ENCODE measurements at places on chromosomes 1 and 21.

DNA sequence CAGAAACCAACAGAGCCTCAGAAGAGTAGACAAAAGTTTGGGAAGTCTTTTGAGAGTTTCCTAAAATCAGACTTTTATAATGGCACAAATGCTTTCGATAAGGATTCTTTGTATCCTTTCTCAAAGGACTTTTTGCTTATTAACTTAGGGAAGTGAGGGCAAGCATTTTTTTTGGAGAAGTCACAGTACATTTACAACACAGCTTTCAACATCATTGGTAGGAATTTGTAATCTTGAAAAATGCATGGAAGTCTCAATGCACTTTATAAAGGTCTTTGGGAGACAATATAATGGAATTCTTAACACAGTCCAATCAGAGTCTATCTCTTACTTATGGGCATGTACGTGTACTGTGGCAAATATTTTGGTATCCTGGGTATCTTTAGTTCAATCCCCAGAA is 325.8 kb upstream of the NR5A2 start:
- no peak for DNase-seq

DNA sequence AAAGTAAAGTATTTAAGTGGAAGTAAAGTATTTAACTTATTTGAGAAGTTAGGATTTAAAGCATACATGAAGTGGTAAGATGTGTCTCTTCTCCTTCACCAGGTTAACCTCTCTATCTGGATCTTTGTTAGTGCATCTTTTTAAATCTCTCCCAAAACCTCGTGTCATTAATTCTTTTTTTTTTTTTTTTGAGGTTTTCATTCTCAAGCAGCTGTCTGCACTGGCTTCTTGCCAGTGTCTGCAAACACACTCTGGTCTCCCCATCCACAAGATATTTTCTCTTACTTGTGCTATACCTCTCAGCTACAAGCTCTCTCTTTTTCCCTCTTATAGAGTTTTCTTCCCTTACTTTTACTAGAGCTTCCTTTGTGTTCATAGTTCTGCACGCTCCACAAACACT is 49.0 kb downstream of the CLDN17 start:
- no peak for DNase-seq

DNA sequence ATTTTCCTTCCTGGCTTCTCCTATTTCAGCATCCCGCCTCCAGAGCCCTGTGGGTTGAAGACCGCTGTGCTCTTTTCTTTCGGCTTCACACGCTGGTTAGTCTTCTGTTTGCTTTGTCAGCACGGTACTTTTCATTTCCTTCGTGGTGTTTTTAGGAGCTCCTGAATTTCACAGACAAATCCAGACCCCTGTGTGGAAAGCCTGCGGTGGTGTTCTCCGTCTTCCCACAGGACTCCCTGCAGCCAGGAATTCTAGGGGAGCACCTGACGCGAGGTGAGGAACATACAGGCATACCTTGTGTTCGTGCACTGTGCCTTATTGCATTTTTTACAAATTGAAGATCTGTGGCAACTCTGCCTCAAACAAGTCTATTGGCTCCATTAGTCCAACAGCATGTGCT is 210.2 kb upstream of the MAP1LC3C start:
- DNase-seq: no peak

DNA sequence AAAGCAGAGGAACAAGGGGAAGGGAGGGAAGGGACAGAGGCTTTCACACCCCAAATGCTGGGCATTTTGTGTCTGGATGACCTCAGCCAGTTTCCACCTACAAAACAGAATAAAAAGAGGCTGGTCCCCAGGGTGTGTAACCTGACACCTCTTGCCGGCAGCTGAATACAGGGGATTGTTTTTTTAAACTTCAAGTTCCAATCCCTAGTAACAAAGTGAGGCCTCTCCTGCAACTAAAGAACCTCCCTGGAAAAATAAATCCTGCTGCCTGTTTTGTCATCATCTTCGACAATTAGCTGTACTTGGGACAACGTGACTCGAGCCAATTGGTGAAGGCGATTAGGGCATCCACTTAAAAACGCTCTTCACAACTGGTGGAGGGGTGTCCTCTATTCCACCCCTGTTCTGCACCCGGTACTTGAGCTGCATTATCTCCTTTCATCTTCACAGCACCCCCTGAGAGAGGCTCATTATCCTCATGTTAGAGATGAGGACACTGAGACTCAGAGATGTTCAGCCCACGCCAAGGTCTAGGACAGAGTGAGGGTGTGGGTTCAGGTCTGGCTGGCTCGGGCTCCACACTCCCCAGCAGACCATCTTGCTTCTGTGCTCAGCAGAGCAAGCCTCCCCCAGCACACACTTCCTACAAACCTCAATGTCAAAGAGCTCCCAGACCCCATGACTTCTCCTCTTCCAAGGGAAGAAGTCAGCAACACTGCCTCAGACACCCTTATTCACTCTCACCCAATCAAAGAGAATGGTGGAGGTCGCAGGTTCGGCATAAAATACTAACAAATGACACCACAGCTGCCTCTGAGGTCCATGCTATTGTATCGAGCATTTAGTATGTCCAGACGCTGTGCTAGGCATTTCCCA is 15.2 kb downstream of the ITPKB start:
- DNase-seq: no peak

DNA sequence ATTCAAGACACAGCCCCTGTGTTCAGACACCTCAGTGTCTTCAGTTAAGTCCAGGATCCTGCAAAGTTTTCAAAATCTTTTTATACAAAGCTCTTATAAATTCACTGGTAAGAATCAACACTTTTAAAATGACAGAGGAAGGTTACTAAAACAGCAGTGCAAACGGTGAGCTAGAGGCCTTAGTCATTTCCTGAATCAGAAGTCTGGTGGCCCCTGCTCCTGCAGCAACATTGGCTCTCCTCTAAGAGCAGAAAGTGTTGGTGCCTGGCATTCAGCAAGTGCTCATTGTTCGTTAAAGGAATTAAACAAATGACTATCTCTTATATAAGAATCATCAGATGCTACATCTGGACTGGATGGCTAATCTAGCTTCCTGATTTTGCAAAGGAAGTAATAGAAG is 282.9 kb downstream of the PTGER3 start:
- no peak for DNase-seq

- DNase-seq: no peak
Observed at GRCh38 chr1:33388805-33389771, 41.8 kb downstream of the PHC2 start.

- no peak for DNase-seq
Observed at GRCh38 chr1:182684116-182684828, at the start of gene RGS8. Gene RGS8 (minus strand): TSS chr1:182684587. CDS start chr1:182669649, 14,938 bp downstream.

DNA sequence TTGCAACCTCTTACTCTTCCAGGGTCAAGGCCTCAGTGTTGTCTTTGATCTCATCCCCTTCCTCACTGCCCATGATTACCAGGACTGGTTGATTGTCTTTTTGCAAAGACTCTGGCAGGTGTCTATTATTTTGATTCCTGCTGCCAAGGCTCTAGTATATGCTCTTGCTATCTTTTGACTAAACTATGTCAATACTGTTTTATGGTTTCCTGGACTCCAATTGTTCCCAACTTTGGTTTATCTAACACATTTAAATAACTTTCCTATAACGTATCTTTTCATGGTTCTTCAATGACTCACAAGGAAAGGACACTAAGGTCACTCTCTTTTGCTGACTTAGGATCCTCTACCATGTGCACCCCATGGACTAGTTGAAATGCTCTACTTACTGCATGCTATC is 141.5 kb downstream of the PTPRC start:
- DNase-seq: no peak

GRCh38 chr1:226733304-226733703 is 5.8 kb downstream of the ITPKB start:
- DNase-seq: no peak

DNA sequence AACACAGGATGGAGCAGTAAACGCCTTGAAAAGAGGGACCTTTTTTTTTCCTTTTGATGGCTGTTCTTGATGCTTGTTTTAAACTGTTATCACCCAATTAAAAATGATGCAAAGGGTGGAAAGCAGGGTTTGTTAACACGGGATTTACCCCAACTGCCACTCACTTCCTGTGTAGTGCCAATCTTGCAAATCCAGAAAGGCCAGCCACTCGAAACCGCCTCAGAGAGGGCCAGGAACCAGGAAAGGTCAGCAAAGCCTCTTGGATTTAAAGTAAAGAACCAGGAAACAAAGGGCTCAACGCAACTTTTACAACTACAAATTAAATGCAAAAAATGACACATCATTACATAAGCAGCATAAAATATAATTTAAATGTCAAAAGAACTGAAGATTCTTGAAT is 347.4 kb downstream of the PDE4B start:
- no peak for DNase-seq

DNA sequence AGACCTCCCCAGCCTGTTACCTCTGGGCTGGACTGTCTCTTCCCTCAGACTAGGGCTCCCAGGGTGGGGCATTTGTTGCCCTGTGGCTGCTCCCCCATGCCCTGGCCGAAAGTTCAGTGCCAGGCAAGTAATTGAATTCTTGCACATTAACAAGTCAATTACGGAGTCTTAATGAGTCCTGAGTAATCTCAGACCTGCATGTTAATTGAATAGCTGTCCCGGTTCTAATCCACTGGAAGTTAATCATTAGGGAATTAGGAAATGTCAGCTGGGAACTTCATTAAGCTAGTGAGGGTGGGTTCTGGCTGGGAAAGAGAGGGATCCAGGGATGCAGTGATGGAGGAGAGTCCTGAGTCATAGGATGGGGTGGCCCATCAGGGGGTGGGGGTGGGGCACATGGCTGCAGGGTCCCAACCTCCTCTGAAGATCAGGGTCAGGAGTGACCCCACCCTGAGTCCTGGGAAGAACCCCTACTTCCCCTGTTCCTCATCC is 47.1 kb upstream of the CSF3R start:
- no peak for DNase-seq

DNA sequence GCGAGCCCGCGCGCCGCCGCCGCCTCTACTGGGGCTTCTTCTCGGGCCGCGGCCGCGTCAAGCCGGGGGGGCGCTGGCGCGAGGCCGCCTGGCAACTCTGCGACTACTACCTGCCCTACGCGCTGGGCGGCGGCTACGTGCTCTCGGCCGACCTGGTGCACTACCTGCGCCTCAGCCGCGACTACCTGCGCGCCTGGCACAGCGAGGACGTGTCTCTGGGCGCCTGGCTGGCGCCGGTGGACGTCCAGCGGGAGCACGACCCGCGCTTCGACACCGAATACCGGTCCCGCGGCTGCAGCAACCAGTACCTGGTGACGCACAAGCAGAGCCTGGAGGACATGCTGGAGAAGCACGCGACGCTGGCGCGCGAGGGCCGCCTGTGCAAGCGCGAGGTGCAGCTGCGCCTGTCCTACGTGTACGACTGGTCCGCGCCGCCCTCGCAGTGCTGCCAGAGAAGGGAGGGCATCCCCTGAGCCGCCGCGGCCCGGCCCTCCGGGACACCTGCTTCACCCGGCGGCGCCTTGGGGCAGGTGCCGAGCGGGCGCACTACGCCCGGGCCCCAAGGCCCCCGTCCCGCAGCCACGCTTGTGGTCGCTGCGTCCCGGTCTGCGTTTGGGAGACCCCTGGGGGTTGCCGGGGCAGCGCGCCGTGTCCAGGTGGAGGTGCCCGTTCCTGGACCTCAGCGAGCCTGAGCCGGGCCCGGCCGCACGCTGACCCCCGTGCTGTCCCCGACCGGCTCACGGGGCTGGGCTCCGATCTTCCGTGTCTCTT is 944 bp downstream of the B3GALT6 start:
- no peak for DNase-seq

DNA sequence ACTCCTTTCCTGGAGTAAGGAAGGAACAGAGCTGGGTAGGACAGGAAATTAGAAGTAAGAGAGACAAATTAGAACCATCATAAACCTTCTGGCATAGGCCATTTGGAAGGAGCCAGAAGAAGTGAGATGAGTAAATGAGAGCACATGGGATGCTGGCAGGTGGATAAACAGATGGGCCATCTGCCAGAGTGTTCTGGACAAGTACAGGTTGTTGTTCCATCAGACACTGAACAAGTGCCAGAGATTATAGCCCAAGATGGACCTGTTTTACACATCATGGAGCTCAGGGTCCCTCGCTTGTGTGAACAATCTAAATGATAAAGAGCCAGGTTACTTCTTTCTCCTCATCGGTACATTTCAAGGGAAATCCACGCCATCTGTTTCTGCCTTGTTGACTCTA is 200.3 kb downstream of the HHIPL2 start:
- no peak for DNase-seq

DNA sequence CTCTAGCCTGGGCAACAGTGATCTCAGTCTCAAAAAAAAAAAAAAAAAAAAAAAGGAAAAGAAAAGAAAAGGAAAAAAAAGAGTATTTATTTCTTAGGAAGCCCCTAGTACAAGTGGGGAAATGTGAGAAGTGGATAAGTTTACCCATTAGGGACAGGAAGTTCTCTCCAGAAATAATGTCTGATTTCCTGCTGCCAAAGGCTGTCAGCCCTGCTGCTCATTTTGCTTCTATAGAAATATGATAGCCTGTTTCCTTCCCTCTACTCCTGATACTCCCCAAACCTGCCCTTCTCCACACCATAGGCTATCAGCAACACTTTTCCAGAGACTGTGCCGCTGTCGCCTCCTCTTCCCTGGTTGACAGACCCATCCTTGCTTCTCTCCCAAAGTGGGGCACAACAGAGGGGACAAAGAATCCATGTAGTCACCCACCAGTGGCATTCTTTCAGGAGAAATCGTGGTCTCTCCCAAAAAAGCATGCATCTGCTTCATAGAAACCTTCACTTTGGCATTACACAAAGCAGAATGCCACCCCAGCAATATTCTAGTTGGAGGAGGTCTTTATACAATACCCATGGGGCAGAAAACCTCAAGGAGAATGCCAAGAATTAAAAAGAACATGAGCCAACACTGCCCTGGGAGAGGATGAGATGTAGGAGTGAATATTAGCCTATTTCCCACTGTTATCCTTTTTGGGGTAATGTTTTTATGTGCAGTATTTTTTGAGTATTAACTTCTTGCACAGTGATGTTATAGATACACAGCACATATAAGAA is 166.3 kb upstream of the NR5A2 start:
- no peak for DNase-seq

- no peak for DNase-seq
Observed at GRCh38 chr21:42056996-42057689, 14.0 kb upstream of the UMODL1 start.

- no peak for DNase-seq
Observed at GRCh38 chr1:201450721-201451291, 18.2 kb downstream of the PHLDA3 start.

DNA sequence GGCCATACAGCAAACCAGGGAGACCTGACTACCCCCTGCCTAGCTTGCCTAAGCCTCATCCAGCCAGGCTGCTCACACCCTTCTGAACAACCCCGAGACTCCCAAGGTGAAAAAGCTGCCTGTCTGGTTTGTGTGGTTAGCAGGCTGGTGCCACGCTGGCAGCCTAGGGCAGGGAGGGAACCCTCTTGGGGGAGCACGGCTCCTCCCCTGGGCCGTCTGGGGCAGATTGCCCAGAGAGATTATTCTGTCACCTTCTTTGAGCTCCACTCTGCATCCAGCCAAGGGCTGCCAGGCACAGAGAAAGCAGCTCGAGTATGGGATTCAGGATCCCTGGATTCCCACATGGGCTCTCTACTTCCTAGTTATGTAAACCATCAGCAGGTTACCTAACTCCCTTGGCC is 27.5 kb upstream of the TCEA3 start:
- peak; percentile 1 for DNase-seq

- no peak for DNase-seq
Observed at GRCh38 chr21:36749935-36750575, 51.1 kb downstream of the SIM2 start.

GRCh38 chr1:157734321-157734720 is 33.8 kb upstream of the FCRL3 start:
- no peak for DNase-seq

- DNase-seq: no peak
Observed at GRCh38 chr21:25329227-25329825, 278.0 kb downstream of the MRPL39 start.
